ENCODE measurements at places on chromosomes 2 and 18.

- no peak for DNase-seq
Observed at GRCh38 chr2:3073041-3073595, 304.5 kb downstream of the EIPR1 start.

GRCh38 chr2:234252772-234253171 is 202.3 kb downstream of the SPP2 start:
- DNase-seq, result no peak

GRCh38 chr18:48468151-48468550 is 59.0 kb upstream of the ZBTB7C start:
- no peak for DNase-seq

GRCh38 chr18:78978349-78979055 is 1.1 kb upstream of the SALL3 start:
- no peak for DNase-seq

DNA sequence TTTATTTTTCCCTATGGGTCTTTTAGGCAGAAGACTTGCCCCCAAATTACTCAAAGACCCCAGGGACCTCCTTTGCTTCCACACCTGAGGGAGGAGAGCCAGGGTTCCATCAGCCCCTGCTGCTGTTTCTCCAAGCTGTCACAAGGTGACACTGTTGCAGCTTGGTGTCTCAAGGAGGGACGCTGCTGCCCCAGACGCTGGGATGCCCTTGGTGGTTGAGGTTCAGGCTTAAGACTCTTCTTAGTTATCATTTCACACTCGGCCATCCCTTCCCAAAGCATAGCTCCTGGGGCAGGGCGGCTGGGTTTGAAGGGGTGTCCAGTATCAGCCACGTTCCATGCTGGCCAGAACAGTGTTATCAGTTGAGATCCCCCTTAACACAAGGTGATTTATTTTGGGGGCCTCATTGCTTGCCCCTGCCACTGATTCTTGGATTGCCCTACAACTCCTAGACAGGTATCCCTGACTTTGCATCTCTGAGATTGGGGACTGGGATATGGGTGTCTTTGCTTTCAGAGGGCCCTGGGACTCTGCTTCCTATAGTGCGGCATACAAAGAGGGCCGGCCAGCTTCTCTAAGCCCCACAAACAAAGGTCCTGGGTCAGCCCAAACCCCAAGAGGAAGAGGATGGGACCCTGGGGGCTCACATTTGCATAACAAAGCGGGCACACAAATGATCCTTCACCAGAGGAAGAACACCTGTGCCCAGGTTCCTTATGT is 22.7 kb downstream of the GPR55 start:
- peak; percentile 38 for DNase-seq

- DNase-seq, result peak; percentile 74
Observed at GRCh38 chr2:201158111-201158929, 24.6 kb upstream of the CASP10 start.

GRCh38 chr2:30688956-30689401 is 118.3 kb downstream of the CAPN13 start:
- no peak for DNase-seq

DNA sequence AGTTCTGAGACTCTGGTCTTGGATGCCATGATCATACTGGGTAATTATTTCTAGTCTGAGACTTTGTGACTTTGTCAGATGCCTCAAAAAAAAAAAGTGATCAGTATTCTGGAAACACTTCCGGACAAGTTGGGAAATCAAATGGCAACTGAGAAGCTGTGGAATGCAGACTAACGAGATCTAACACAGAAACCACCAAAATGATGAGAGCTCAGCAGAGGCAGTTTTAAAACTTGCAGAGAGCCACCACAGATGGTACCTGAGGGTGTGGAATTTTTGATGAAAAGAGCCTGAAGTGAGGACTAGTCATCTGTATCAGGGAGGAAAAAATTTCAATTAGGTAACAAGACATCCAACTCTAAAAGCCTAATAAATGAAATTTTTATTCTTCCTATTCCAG is 5.5 kb upstream of the GPR75 start:
- no peak for DNase-seq

DNA sequence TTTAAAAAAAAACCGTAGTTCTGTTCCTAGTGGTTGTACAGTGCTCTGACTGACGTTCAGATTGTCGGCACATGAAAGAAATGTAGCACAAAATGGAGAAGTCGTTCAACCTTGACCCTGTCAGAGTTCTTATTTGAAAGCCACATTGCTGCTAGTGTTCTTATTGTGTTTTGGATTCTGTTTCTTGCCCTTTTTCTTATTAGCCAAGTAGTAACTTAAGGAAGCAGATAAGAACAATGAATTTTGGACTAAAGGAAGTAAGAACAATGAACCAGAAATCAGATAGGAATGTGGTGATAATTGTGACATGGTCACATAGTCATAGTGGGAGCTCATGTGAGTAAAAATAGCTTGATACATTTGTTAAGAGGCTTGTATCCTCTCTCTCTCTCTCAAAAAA is 45.9 kb downstream of the RPIA start:
- no peak for DNase-seq

DNA sequence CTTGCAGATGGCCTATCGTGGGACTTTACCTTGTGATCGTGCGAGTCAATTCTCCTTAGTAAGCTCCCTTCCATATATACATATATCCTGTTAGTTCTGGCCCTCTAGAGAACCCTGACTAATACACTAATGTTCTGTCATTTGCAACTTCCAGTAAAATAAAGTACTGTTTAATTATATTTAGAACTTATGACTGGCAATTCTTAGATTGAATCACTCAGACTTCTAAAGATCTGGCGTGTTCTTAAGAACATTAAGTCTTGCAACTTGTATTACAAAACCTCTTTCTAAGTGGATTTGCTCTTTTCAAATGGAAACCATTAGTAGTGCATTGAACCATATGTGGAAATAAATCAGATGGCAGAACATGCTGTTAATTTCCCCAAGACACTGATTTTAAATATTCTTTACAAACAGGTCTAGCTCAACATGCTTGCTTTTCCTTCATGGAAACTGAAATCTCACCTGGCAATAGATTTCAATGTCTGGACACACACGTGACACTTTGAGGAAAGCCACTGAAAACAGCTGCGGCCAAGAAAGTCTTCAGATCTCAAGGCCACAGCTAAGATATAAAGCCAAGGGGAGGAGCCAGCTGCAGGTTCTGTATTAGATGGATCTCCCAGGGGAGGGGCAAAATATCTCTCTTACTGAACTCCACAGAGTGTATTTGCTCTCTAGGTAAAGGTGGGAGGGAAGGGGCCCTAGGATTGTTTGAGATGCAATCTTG is 50.6 kb downstream of the PMAIP1 start:
- no peak for DNase-seq

DNA sequence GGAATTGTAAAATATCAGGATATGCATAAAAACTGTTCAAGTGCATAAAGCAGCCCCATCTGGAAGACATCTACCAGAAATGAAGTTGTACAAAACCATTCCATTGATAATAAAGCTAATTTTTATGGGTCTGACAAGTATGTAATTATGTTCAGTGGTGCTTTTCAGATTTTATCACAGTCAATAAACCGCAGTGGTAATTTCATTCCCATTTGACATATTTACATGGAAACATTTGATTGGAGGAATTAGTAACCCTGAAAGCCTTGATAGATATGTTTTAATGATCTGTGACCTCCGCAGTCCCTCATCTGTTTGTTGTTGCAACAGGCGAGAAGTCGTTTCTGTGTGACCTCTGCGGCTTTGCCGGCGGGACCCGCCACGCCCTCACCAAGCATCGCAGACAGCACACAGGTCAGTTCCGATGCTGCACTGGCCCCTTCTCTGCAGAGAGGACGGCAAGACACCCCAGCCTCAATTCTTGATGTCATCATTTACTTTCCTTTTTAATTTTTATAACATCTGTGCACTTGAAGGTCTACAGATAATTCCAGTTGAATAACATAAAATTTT is 283.1 kb downstream of the ZNF407 start:
- no peak for DNase-seq
